Heart right ventricle (tissue), 16 donors: ENCODE measurements at places on chromosomes 2 and 18. TPM values are rescaled to one million over a fixed set of nuclear protein-coding genes. Genes with fewer than 3 reads are reported as not detected.

GRCh38 chr2:8598295-8599165 lies 83.3 kb upstream of the ID2 start:
- H3K4me1 ChIP-seq, result no peaks in the 10 kb centered on the region
- H3K27ac ChIP-seq, result no peak overlapping the region
- DNase-seq, result no peak
- no peaks in the 10 kb centered on the region for H3K27me3 ChIP-seq

CERKL gene
- not detected for polyA plus RNA-seq

SLC9A4 gene
- not detected for polyA plus RNA-seq

DNA sequence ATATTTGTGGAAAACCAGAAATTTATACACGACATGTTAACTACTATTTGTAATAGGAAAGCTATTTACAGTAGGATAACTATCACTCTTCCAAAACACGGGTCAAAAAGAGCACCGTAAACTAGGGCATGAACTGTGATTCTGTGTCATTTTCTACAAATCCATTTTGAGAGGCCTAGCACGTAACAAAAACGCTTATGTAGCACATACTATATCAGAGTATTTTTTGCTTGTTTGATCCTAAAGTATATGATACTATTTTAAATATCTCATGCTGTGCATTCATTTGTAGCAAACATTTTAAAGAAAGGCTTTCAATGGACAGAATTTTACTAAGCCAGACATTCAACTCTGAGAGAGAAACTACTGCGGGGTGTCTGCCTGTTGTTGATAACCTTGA lies 45.1 kb downstream of the WDFY1 start:
- no peak for DNase-seq
- no peak overlapping the region for H3K27ac ChIP-seq
- H3K27me3 ChIP-seq, result no peaks in the 10 kb centered on the region
- H3K4me1 ChIP-seq, result no peaks in the 10 kb centered on the region

DNA sequence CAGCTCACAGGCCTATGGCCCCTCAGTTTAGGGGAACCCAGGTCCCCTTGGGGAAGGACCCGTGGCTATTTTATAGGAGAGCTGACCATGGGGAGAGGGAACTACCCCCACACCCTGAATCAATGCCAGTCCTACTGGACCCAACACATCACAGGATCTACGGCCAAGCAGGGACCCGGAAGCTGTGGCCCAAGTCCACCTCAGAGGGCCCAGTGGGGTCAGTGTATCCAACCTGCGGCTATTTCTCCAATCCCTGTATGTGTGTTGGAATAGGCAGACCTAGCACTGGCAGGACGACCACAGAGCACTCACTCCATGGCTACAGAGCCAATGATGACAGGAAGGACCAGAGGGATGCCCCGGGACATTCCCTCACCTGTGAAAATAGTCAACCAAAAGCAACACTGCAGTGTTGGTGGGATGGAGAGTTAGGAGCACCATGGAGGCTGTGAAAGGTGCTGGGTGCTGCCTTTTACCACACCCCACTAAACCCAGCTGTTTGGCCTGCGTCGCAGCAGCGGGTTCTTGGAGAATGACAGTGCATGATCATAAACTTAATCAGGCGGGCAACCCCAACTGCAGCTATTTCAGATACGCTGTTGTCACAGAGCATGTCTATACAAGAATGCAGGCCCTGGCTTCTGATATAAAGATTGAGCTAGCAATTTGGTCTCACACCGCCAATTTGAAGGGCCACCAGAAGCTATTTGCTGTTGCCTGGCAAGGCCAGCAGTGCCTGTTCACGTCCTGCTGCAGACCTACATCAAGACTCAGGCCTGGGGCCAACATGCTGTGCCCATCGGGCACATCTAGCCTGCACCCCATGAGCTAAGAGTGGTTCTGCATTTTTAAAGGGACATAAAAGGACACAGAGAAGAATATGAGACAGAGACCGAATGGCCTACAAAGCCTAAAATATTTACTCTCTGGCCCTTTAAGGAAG lies 110.4 kb downstream of the EIPR1 start:
- H3K4me1 ChIP-seq, result no peaks in the 10 kb centered on the region
- no peaks in the 10 kb centered on the region for H3K27me3 ChIP-seq
- H3K4me3 ChIP-seq, result no peak overlapping the region
- no peak overlapping the region for H3K27ac ChIP-seq

PROKR1 gene
- polyA plus RNA-seq, result 0.06 TPM

GTF3C2 gene
- 17.6 TPM for polyA plus RNA-seq

GRCh38 chr2:56199492-56199891 lies 15.7 kb downstream of the CCDC85A start:
- no peak overlapping the region for H3K27ac ChIP-seq
- no peak overlapping the region for H3K4me3 ChIP-seq
- no peaks in the 10 kb centered on the region for H3K27me3 ChIP-seq
- no peaks in the 10 kb centered on the region for H3K4me1 ChIP-seq

- H3K27ac ChIP-seq, result no peak overlapping the region
- no peaks in the 10 kb centered on the region for H3K27me3 ChIP-seq
- no peak overlapping the region for H3K4me3 ChIP-seq
- DNase-seq, result no peak
- H3K4me1 ChIP-seq, result peaks cover 6% of the 10 kb centered on the region
- H3K36me3 ChIP-seq, result no peaks in the 10 kb centered on the region
Measured at GRCh38 chr2:42804338-42804737, 12.0 kb upstream of the HAAO start.
